ENCODE measurements at places on chromosomes 2 and 18.

GRCh38 chr2:216789081-216789480 is 70.8 kb downstream of the TNP1 start:
- DNase-seq = no peak

- DNase-seq = peak; percentile 15
Measured at GRCh38 chr2:190875891-190876290, 4.7 kb upstream of the GLS start.

DNA sequence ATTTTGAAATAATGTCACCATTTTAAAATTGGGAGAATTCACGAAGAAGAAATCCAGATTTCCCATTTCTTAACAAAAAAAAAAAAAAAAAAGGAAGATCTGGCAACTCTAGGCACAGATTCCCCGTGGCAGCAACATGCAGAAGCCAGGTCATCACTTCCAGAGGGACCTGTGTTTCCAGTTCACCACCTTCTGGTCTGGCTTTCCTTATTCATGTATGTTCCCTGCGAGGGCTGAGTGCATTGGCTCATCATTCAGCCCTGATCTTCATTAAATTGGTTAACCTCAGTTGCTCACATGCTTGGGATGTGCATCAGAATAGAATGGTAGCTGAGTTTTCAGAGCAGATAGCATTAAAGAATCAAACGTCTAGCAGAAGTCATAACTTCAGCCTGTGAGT is 25.0 kb upstream of the MAP3K20 start:
- no peak for DNase-seq

GRCh38 chr2:111022633-111023032 is 98.1 kb upstream of the BCL2L11 start:
- no peak for DNase-seq

DNA sequence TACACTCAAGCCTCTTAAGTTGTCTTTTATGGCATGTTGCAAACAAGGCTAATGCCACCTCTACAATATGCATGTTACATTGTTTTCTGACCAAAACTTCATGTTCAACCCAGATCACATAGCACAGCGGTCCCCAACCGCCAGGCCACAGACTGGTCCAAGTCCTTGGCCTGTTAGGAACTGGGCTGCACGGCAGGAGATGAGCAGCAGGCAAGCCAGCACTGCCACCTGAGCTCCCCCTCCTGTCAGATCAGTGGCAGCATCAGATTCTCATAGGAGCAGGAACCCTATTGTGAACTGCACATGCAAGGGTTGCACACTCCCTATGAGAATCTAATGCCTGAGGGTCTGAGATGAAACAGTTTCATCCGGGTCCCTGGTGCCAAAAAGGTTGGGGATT is 324.8 kb upstream of the CHAC2 start:
- no peak for DNase-seq

- no peak for DNase-seq
Measured at GRCh38 chr2:69717861-69718273, 24.1 kb upstream of the ANXA4 start.

GRCh38 chr18:74288041-74288440 is 3.7 kb downstream of the CYB5A start:
- no peak for DNase-seq

- no peak for DNase-seq
Measured at GRCh38 chr18:13542520-13542847, 183.9 kb downstream of the FAM210A start.

- DNase-seq = no peak
Measured at GRCh38 chr2:96161898-96162297, 16.7 kb upstream of the DUSP2 start.

- DNase-seq = no peak
Measured at GRCh38 chr2:18106841-18107240, 228.4 kb downstream of the KCNS3 start.

- DNase-seq = no peak
Measured at GRCh38 chr2:79935771-79936657, 368.5 kb downstream of the LRRTM1 start.

DNA sequence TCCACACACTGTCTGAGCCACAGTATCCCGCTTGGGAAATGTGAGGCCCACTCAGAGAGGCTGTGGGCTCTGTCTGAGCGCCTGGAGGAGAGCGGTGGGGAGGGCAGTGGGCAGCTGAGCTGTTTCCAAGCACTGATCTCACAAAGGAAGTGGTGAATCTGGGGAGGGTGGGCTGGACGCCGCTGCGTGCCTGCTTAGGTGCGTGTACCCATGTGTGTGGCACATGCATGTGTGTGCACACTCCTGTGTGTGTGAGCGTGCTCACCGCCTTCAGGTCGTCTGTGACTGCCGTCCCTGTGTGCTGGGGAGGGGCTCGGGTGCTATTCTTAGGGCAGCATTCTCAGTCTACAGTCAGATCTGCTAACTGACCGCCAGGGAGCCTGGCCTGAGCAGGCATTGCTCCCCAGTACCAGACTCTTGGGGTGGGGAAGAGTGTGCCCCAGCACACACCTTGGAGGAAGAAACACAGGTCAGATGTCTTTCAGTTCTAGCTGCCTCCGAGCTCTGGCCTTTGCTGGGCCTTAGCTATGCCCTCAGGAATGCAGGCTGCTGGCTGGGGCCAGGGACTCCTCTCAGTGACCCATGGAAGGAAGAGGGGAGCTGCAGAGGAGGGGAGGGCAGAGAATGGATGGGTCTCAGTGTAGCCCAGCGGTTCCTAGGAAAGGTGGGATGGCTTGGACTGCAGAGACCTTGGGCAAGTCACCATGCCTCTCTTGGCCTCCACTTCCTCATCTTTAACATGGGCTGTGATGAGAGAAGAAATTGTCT is 31.4 kb downstream of the KCNIP3 start:
- no peak for DNase-seq

- DNase-seq = no peak
Measured at GRCh38 chr2:124325667-124326440, 300.8 kb downstream of the CNTNAP5 start.

GRCh38 chr2:219418155-219419011 is at the start of gene DES:
DES (plus strand) TSS chr2:219418377; CDS start chr2:219418463, 86 bp downstream.
- no peak for DNase-seq

- no peak for DNase-seq
Measured at GRCh38 chr2:70986499-70987189, 8.0 kb downstream of the TEX261 start.

GRCh38 chr2:164496881-164497280 is 124.4 kb downstream of the GRB14 start:
- DNase-seq = no peak

GRCh38 chr2:218063486-218063885 is 5.6 kb upstream of the RUFY4 start:
- no peak for DNase-seq

GRCh38 chr2:238304116-238304515 is 15.7 kb upstream of the PER2 start:
- no peak for DNase-seq

- no peak for DNase-seq
Measured at GRCh38 chr2:237511433-237511832, 24.4 kb downstream of the MLPH start.

GRCh38 chr2:37599688-37600525 is 71.5 kb downstream of the CDC42EP3 start:
- DNase-seq = no peak

- DNase-seq = no peak
Measured at GRCh38 chr2:236359426-236360045, 95.3 kb upstream of the ASB18 start.

DNA sequence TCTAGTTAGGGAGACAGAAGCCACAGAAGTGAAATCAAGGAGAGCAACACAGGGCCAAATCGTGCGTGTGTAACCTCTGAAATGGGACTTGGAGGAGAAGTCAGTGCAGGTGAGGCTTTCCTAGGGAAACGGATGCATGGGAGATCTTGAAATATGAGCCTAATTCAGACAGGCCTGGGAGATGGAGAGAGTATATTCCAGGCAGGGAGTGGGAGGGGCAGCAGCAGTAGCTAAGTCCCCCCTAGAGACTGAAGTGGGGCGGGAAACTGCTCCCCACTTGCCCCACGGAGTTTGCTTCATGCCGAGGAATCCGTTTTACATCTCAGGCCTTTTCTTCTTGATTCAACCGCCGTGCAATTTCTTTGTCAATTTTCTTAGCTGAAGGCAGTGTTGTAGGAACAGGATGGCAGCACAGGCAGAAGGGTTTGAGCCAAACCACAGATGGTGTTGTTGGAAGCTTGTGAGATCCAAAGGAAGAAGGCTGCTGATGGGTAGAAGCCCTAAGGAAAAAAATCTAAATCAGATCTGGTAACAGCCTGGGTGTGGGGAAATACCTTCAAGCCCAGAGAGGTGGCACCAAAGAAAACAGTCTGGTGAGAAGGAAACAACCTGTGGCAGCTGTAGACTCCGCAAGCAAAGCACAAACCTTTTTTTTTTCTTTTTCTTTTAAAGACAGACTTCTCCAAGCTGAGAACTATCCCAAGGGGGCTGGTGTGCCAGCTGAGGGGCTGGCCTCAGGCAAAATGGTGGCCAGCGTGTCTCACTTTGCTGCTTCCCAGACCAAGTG is 40.2 kb downstream of the EPAS1 start:
- DNase-seq = no peak

DNA sequence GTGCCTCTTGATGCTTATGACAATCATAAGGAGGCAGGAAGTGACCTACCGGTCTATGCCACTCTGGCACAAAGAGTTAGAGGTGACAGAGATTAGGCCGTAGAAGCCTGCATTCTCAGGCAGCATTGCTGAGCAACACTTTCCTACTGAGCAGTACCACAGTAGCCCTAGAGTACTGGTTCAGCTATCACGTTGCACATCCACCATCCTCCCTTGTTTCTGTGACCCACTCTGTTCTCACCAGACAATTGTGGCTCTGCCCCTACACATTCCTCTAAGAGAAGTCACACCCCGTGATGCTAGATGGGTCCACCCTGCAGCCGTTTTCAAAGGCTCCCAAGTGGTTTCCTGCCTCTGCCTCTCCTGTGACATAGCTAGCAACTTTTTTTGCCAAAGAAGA is 22.6 kb upstream of the SUCLG1 start:
- DNase-seq = no peak

DNA sequence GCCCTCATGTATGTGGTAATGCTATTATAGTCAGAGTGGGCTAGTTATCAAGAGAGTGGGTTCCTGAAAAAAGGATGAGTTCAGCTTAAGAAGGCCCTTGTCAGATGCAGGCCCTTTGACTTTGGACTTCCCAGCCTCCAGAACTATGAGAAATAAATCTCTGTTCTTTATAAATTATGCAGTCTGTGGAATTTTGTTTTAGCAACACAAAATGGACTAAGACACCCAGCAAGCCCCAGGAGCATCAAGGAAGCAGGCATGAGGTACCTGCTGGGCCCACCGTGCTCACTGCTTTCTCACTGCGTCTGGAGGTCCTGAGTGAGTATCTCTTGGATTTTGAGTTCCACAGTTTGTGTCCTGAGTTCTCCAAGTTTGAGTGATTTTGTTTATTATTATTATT is 35.9 kb upstream of the LIPG start:
- no peak for DNase-seq

GRCh38 chr18:46588971-46589660 is 67.9 kb downstream of the LOXHD1 start:
- no peak for DNase-seq

- no peak for DNase-seq
Measured at GRCh38 chr2:207363761-207364290, 165.9 kb upstream of the CREB1 start.

GRCh38 chr2:20506201-20506685 is 59.4 kb downstream of the RHOB start:
- no peak for DNase-seq

- DNase-seq = no peak
Measured at GRCh38 chr2:7986431-7986830, 695.4 kb upstream of the ID2 start.

DNA sequence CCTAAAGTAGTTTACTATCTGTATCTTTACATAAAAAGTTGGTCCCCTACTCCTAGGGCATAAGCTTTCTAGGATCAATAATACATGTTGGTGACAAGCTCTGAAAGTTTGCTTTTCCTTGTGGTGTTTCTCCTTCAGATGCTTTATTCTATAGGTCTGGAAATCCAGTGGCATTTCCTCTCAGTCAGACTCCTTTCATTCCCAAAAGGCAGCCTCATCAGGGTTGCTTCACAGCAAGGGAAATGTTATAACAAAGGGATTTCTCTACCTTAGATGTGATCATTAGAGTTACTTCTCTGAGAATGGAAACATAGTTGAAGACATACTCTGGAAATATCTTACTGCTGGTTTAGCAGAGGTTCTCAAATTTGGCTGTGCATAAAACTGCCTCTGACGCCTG is 1072.4 kb upstream of the ZEB2 start:
- no peak for DNase-seq

DNA sequence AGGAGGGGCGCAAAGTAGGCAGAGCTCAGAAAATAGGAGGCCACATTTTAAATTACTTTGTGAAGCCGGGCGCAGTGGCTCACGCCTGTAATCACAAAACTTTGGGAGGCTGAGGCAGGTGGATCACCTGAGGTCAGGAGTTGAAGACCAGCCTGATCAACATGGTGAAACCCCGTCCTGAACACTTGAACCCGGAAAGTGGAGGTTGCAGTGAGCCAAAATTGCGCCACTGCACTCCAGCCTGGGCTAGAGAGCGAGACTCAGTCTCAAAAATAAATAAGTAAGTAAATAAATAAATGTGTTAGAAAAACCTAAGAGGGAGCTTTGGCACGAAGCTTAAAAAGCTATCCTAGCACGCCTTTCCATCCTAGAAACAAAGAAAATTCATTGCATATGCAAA is 105.5 kb downstream of the TFCP2L1 start:
- DNase-seq = no peak

DNA sequence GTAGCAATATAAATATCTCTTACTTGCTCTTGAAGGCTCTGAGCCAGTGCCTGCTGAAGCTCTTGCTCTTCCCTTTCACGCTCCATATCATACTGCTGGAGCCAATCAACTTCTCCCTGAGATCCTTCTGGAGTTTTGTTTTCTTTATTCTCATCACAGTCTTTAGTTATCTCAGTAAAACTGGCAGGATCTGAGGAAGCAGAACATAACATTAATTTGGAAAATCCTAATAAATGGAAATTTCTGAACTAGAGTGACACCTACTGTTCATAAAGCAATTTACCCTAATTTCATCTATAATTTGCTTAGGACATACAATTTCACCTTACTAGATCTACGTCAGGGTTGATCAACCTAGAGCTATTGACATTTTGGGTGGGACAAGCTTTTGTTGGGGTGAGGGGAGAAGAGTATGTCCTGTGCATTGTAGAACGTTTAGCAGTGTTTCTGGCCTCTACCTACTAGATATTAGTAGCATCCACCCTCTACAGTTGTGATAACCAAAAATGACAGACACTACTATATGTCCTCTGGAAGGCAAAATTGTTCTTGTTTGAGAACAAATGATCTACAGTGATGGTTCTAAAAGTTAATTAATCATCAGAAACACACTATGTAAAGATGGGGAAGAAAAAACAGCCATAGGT is 47.2 kb downstream of the VIL1 start:
- DNase-seq = no peak

GRCh38 chr2:192741889-192742288 is 547.2 kb upstream of the TMEFF2 start:
- DNase-seq = no peak

GRCh38 chr18:49457616-49458015 is 2.8 kb downstream of the DYM start:
- no peak for DNase-seq

Data from stimulated activated naive CD4-positive, alpha-beta T cell (primary cell).